ENCODE measurements at places on chromosomes 4 and X. TPM values are rescaled to one million over a fixed set of nuclear protein-coding genes. Genes with fewer than 3 reads are reported as not detected.

- DNase-seq, result no peak
Measured at GRCh38 chr4:21469438-21470300, 478.9 kb downstream of the KCNIP4 start.

PDZD4 gene
- total RNA-seq, result 3.3 TPM

DNA sequence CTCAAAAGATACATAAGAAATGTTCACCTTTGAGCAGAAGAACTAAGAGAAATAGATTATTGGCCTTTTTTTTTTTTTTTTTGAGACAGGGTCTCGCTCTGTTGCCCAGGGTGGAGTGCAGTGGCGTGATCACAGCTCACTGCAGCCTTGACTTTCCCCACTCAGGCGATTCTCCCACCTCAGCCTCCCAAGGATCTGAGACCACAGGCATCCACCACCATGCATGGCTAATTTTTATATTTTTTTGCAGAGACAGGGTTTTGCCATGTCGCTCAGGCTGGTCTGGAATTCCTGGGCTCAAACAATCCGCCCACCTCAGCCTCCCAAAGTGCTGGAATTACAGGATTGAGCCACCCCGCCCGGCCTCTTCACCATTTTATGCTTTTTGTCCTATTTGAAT lies 2.9 kb upstream of the TLR6 start:
- no peak for DNase-seq

DNA sequence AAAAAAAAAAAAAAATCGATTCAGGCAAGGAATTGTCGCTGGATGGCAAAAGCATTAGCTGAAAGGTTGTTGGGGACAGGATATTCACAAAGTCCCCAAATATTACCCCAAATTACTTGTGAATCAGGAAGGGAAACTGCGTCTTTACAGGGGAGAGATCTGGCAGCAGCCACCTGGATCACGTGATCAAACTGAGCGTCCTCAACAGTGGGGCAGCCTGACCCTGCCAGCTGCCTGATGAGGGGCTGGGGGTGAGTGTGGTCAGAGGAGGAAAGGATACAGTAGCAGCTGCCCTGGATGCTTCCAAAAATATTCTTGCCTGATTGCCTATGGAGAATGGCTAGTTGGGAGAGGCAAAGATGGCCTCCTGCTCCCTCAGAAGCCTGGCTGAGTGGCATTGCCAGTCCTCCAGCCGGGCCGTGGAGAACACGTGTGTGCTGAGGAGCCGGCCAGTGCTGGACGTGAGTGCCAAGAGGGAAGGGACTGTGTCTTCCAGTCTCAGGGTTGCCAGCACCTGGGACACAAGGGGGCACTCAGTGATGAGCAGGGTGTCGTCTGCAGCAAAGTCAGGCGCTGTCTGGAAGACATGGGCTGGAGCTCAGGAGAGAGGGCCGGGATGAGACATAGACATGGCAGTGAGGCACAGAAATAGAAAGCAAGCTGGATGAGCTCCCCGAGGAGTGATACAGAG lies 3.0 kb upstream of the LAGE3 start:
- DNase-seq, result peak; percentile 53

GRCh38 chr4:137363496-137363895 lies 168.8 kb downstream of the PCDH18 start:
- DNase-seq, result no peak
